Adipocyte (in vitro differentiated cells): ENCODE measurements at places on chromosomes 12 and 14.

DNA sequence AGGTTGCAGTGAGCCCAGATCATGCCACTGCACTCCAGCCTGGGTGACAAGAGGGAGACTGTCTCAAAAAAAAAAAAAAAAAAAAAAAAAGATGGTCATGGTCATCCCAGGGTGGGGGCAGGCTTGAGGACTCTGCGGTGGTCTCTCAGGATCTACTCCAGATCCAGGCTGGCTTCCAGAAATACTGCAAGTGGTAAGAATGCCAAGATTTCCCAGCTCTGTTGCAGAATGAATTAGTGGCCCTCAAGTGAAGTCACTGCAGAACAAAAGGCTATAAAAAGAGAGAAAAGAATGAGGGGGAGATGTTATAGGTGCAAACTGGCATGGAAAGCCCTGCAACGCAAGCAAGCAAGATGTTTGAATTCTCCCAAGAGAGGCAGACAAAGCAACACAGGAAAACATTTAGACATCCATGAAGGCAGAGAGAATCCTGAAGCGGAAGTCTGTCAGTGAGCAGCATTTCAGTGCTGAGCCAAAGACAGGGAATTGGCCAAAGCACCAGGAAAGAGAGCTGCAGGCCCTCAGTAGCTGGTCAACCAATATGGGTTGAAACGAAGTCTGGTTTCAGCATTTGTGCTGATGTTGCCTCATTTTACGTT is 31.9 kb upstream of the ETFBKMT start:
- DNase-seq: no peak

DNA sequence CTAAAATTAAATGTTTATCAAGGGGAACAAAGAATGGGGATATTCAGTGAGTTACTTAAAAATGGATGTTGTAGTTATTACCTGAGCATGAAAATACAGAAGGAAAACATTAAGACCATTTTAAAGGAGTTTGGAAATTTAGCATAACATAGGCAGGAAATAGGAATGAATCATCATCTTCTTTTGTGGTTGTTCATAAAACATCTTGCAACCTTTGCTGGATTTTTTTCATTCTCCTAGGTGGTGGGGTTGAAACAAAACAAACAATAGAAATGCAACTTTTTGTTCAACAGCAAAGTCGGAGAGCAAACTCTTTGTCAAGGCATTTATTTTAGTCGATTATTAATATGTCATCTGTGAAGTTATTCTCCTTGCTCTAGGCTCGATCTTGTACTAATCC is 275.1 kb downstream of the IPO8 start:
- peak; percentile 15 for DNase-seq

- DNase-seq: no peak
Measured at GRCh38 chr12:130994821-130995375, 41.2 kb downstream of the ADGRD1 start.

GRCh38 chr14:85528080-85528896 is 1.7 kb upstream of the FLRT2 start:
- peak; percentile 90 for DNase-seq

DNA sequence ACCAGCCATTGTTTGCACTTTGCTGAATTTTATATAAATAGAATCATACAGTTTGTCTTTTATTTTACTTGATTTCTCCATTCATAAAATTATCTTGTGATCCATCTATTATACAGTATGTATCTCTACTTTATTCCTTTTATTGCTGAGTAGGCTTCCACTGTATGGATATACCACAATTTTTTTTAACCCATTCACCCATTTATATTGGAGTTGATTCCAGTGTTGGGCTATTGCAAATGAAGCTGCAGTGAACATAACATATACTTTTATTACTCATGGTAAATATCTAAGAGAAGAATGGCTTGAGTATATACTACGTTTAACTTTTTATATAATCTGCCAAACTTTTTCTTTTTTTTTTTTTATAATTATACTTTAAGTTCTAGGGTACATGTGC is 463.6 kb downstream of the ETNK1 start:
- DNase-seq: no peak

DNA sequence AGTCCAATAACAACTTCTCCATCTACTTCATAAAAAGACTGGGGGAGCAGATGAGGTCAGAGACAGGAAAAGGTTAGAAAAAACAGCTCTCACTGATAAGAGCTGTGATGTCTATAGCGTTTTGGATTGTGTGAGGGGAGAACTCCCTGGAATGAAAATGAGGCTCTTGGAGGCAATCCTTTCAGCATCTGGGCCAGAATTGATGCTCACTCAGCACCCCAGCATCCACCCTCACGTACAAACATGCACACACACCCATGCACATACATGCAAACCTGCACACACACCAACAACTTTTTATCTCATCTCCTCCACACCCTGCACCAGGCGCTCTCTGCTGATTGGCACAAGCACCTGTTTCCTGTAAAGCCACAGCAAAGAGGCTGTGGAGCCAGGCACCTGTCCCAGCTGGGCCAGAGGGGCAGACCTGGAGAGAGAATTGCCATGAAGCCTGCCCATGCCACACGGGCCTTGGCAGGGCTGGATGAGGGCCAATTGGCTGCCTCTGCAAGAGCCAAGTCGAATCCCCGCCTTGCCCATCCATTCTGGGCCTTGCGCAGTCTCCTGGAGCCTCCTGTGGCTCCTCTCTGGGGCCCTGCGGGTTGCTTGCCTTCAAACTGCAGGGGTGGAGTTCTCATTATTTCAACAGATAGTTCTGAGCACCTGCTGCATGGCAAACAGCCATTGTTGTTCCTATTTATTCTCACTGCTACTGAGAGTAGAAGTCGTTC is 53.1 kb downstream of the SYNE3 start:
- DNase-seq: no peak

DNA sequence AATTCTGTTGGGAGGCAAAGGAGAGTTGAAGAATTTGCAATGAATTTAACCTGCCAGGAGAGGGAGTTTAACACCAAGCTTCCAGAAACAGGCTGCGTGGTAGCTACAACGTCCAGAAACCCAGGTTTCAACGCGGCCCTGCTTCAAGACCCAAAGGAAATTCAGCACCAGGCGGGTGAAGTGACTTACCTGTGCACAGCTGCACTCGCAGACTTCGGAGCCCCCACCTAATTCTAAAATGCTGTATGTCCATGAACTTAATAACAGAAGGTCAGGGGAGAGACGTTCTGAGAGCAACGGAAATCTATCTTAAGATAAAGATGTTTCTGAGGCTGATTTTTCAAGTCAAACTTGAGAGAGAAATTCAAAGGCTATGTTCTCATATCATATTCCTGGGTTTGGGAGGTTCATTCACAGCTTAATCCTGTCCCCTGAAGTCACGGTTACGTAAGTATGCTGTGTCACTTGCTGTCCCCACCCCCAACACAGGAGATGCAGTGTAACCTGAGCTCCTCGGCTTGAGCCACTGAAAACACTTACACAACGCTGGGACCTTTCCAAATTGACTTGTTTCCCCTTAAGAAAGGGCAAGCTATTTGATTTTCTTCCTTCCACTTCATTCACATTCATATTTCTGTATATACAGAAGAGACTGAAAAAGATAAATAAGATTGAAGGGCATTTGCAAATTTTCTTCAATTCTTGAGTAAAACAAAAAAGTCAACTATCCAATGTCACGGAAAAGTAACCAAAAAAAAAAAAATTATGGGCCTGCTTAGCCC is 22.7 kb downstream of the CLIP1 start:
- peak; percentile 94 for DNase-seq

DNA sequence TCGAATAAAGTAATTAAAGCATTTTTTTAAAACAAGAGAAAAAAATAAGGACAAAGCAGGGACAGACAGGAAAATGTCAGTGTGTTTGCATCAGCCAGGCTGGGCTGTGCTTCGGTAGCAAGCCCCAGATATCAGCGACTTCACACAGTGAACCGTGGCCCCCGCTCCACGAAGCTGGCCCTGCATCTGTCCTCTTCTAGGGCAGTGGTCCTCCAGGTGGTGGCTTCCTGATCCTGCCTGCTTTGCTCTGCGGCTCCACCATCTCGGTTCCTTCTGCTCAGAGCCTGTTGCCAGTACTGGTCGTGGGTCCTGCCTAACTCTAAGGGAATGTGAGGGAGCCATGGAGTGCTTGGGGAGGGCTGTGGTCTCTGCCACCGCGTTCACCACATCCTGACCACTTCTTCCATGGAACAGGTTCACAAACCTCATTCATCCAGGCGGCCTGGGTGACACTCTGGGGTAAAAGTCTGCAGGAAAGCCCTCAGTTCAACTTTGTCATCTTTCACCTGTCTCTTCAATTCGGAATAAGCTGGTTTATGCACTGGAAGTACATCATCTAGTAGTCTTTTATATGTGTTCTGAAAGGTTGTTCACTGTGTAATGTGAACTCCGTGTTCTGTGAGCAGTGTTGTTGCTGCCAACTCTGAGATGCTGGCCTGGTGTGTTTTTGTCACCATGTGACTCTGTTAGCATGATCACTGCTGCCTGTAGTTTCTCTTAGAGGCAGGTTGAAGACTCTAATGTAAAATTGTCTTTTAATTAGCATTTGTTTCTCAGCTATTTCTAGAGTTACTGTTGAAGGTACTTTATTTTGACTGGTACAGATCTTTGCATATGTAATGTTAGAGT is 47.9 kb downstream of the ANKRD9 start:
- no peak for DNase-seq

GRCh38 chr12:72270961-72271360 is 1.2 kb upstream of the TRHDE start:
- peak; percentile 11 for DNase-seq

DNA sequence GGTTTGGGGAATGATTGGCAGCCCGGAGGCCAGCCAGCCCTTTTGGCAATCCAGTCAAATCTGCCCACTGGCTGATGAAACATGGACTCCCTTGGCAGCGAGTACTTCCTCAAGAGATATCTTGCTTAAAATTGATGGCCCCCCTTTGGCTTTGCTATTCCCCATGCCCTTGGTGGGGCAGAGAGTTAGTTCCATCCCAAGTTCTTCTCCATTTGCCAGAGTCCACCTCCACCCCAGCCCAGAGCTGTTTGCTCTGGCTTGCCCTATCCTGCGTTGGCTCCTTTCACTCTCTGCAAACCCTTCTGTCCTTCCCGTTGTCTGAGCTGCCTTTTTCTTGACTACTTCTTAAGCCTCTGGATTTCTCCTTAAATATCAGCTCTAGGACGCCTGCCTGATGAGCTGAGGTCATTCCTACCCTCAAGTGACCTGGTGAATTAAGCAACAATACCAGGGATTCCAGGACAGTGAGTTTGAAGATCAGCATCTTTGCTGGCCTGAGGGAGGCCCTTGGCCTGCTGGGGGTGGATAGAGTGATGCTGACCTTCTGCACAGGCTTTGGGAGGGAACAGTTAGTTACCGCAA is 212.0 kb downstream of the CACNA1C start:
- peak; percentile 95 for DNase-seq

DNA sequence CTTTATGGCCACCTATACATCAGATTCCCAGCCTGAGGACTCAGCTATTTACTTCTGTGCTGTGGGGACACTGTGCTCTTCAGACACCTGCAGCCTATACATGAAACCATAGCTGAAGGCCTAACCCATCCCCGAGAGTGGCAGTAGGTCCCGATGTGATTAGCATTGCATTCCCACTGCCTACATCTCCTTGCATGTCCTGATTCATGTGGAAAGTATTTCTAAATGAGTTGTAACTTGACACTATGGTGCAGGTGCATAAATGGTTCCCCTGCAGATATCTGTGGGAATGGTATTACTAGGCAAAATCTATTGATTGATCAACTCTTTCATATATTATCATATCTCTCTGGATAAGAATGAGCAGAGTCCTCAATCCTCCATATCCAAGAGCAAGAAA is 433.5 kb downstream of the DAD1 start:
- DNase-seq: no peak

DNA sequence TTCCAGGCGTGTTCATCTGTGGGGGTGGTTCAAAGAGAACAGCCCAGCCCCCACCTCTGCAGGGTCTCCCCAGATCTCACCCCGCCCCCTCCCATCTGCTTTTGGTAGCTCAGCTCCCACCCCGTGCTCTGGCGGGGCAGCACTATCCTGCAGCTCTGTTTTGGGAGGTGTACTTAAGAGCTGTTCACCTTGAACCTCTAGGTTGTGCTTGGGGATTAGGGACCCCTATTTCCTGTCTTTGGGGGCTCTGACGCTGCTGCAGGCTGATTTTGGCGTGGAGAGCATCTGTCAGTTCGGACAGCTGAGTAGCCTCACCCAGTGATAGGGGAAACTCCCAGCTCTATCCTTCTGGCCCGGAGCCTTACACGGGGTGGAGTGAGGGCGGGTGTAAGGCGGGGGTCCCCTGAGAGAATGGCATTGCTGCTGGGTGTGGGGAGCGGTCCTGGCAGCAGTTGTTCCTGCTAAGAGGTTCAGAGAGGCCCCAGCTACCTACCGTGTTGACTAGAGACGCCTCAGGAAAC is 765 bp downstream of the TMEM120B start:
- DNase-seq: peak; percentile 27

- no peak for DNase-seq
Measured at GRCh38 chr12:47834199-47834903, 14.6 kb upstream of the HDAC7 start.

GRCh38 chr14:56659964-56660551 is 80.5 kb downstream of the TMEM260 start:
- peak; percentile 62 for DNase-seq

DNA sequence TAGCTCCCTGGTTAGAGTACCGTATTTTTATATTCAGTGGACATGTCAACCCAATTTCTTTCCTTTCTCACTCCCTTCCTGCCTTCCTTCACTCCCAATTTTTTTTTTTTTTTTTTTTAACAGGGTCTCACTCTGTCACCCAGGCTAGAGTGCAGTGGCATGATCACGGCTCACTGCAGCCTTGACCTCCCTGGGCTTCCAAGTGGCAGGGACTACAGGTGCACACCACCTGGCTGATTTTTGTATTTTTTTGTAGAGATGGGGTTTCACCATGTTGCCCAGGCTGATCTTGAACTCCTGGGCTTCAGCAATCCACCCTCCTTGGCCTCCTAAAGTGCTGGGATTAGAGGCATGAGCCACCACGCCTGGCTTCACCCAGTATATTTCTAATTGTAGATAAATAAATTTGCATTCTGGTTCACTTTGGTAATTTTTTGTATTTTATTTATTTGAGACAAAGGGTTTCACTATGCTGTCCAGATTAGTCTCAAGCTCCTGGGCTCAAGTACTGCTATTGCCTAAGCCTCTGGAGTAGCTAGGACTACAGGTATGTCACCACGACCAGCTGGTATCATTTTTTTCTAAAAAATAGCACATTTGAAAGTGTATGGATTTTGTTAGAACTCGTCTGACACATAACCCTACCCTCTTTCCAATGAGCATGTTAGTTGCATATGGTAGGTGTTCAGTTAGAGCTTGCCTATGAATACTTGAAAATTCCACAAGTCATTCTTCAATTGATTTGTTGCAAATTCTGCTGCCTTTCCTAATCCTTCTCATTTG is 15.7 kb downstream of the SLC38A2 start:
- DNase-seq: no peak

DNA sequence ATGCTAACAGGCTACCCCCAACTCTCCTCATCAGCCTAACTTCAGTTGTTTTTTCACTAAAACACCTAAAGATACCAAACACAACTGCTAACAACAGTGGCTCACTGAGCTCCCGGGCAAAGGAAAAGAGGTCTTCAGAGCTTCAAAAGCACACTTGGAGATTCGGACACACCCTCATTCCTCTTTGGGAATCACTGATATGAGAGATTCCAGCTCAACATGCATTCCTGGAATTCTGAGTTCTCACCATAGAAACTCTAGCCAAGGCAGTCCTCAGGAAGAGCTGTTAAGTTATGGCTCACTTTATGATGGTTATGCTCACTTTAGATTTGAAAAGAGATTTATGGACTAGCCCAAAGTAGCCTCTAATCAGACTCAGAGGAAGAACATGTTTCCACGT is 40.1 kb downstream of the STXBP6 start:
- peak; percentile 36 for DNase-seq
